Caco-2 (cell line): ENCODE measurements at places on chromosomes 4 and X. TPM values are rescaled to one million over a fixed set of nuclear protein-coding genes. Genes with fewer than 3 reads are reported as not detected.

The LDB2 gene
- total RNA-seq = not detected in 2 replicates

GRCh38 chr4:107318078-107318477 is 282.0 kb upstream of the DKK2 start:
- no peak for DNase-seq
- H3K4me3 ChIP-seq = no peak overlapping the region
- H3K27me3 ChIP-seq = no peaks in the 10 kb centered on the region

The ADH6 gene
- total RNA-seq = 6.8 and 9.1 TPM in 2 replicates

DNA sequence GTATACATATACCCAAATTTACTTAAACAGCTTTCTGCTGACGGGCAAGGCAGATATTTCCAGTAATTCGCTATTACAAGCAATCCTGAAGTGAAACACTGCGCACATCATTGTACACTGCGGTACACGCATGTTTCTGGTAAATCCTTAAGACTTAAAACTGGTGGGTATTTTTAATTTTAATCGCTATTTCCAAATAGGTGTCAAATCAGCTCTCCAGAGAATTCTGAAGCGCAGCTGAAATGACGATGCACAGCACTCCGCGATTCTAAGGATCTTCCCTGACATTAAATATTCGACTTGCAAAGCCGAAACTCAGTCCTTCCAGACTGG is 361 bp downstream of the TMEM128 start:
- no peaks in the 10 kb centered on the region for H3K27me3 ChIP-seq
- peak overlapping the region; percentile 97 for H3K27ac ChIP-seq
- no peak for DNase-seq
- H3K4me3 ChIP-seq = peak overlapping the region; percentile 91

DNA sequence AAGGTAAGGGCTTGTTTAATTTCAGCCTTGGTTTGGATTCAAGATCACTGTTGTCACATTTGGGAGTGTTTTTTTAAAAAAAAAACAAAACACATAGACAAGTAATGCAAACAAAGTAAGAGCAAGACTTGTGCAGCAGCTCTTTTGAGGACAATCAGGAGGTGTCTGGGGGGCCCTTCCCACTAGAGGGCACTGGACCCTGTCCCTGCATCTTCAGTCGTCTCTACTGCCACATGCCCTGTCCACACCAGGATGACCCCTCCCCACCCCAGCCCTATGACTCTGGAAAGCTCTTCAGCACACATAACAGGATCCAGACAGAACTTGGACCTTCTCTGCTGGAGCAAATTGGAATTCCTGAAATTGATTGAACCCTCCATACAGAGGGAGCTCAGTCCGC is 71.0 kb downstream of the USP46 start:
- H3K36me3 ChIP-seq = no peaks in the 10 kb centered on the region
- H3K4me1 ChIP-seq = peaks cover 6% of the 10 kb centered on the region; the same call in 1 of the 2 replicates
- H3K4me3 ChIP-seq = no peak overlapping the region
- H3K27ac ChIP-seq = no peak overlapping the region
- peak; percentile 51 for DNase-seq

DNA sequence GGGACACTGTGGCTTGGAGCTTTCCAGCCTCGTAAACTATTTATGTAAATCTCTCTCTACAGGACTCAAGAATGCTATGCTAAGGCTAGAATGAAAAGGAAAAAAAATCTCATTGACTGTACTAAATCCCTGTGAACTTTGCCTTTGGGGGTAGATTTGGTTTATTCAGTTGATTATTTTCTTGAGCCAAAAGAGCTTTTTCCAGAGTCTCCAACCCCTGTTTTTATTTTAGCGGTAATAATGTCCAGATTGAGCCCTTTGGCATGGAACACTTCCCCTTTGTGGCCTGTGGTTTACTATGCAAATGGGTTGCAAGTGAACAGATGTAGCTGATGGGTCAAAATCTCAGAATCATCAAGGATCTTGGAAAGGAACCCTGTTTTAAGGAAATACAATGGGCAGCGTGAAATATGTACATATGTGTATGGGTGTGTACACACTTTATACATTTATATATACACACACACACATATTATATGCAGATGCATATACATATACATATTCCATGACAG is 72.9 kb downstream of the FAM9B start:
- no peak overlapping the region for H3K4me3 ChIP-seq
- no peaks in the 10 kb centered on the region for H3K27me3 ChIP-seq
- H3K36me3 ChIP-seq = no peaks in the 10 kb centered on the region
- DNase-seq = no peak

DNA sequence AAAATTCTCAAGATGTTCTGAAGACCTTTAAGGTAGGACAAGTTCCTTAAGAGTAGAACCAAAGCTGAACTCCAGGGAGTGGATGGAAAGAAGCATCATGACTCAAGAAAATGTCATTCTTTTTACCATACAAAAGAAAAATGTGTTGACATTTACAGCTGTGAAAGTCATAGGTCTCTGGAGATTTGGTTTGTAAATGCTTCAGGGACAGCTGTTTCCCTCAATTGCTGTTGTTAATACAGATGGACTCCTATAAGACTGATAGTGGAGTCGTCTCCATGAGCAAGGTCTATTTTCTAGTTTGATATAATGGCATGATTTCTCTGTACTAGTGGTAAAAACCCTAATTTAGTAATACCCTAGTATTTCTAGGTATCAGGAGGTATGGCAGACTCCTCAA is 101.7 kb downstream of the PHOX2B start:
- no peak for DNase-seq
- no peak overlapping the region for H3K27ac ChIP-seq
- no peak overlapping the region for H3K4me3 ChIP-seq
- H3K36me3 ChIP-seq = no peaks in the 10 kb centered on the region

- no peaks in the 10 kb centered on the region for H3K36me3 ChIP-seq
- H3K27me3 ChIP-seq = no peaks in the 10 kb centered on the region
- no peaks in the 10 kb centered on the region for H3K4me1 ChIP-seq
- H3K27ac ChIP-seq = no peak overlapping the region
- no peak for DNase-seq
- H3K4me3 ChIP-seq = no peak overlapping the region
These were observed 71.7 kb downstream of the SLC2A9 start for GRCh38 chr4:9949573-9949972.

GRCh38 chr4:76690011-76690905 is 207.7 kb downstream of the SOWAHB start:
- H3K27me3 ChIP-seq = no peaks in the 10 kb centered on the region
- H3K27ac ChIP-seq = peak overlapping the region; percentile 81
- H3K36me3 ChIP-seq = no peaks in the 10 kb centered on the region
- DNase-seq = no peak

GRCh38 chrX:14032406-14032805 is 2.7 kb upstream of the GEMIN8 start:
- no peak overlapping the region for H3K4me3 ChIP-seq
- H3K4me1 ChIP-seq = no peaks in the 10 kb centered on the region; the same call in 1 of the 2 replicates
- no peaks in the 10 kb centered on the region for H3K27me3 ChIP-seq
- H3K27ac ChIP-seq = no peak overlapping the region

DNA sequence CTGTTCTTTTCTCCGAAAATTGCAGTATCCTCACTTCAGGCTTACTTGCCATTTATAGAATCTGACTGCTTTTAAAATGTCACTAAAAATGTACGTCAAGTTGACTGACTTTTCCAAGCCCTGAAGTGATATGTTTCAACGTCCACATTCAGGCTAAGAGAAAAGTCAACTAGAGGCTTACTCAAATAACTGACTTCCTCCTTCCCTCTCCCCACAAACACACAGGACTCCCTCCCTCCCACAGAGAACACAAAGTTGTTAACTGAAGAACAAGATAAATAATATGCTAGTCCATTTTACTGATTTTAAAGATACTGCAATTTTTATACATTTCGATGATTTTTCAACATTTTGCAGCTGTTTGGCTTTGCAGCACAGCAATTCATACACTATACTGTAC is 13.8 kb upstream of the CDKL2 start:
- H3K4me1 ChIP-seq = 0 out of 2 replicates have a peak, but pooled peaks cover 4% of the 10 kb centered on the region
- no peak overlapping the region for H3K4me3 ChIP-seq
- H3K36me3 ChIP-seq = peaks cover 1% of the 10 kb centered on the region; the same call in 1 of the 2 replicates
- no peak for DNase-seq
- H3K27ac ChIP-seq = no peak overlapping the region

The MSN gene
- 0.07 and 0.23 TPM in 2 replicates for total RNA-seq

DNA sequence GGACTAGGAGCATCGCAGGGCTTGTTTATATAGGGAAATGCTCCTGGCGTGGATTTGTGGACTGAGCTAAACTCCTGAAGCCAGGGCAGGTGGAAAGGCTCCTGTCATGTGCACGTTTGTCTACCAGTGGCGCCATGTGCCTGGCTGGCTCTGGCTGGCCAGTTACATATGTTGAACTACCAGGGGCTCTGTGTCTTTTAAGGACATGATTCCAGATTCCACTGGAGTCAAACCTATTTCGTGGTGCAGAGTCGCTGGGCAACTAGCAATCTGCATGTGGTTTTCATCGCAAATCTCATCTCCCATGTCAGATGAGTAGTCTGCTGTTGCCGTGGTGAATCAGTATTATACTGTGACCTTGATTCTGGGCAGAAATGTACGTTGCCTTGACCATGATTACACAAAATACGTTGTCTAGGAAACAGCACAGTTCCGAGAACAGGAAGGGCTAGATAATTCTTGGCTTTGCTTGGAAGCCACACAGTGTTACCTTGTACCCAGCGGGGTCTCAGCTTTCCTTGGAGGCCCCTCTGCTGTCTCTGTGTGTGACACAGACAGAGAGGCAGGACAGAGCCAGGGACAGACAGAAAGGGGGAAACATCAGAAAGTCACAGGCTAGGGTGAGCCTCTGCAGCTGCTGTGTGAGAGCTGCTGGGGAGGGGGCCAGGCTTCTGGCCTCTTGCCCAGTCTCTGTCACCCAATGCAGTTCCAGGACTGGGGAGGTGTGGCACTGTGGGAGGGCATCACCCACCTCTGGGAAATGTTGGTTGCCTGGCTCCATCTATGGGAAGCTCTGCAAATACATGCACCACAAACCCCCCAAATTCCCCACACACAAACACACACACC is 19.2 kb downstream of the PNMA6E start:
- H3K4me1 ChIP-seq = no peaks in the 10 kb centered on the region
- H3K27ac ChIP-seq = no peak overlapping the region
- H3K4me3 ChIP-seq = no peak overlapping the region
- H3K36me3 ChIP-seq = no peaks in the 10 kb centered on the region
- DNase-seq = peak; percentile 37

The HSD17B13 gene
- total RNA-seq = 0.14 TPM in 2 replicates

DNA sequence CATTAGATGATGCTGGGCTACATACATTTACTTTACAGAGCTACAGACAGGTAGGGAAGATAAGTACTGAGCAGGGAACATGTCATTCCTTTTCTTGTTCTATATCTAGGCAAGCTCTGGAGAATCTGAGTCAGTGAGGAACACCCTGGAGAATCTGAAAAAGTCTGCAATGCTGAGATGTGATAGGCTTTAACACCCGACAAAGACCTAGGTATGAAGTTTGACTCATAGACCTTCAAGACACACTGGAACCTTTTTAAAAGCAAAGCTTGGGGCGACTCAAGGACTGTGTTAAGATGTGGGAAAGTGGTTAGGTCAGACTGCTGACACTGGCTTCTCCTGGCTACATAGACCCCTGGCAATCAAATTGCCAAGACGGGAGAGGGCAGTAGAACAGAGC is 42.8 kb downstream of the OSTC start:
- no peak overlapping the region for H3K4me3 ChIP-seq
- H3K36me3 ChIP-seq = no peaks in the 10 kb centered on the region
- no peaks in the 10 kb centered on the region for H3K4me1 ChIP-seq
- no peaks in the 10 kb centered on the region for H3K27me3 ChIP-seq

DNA sequence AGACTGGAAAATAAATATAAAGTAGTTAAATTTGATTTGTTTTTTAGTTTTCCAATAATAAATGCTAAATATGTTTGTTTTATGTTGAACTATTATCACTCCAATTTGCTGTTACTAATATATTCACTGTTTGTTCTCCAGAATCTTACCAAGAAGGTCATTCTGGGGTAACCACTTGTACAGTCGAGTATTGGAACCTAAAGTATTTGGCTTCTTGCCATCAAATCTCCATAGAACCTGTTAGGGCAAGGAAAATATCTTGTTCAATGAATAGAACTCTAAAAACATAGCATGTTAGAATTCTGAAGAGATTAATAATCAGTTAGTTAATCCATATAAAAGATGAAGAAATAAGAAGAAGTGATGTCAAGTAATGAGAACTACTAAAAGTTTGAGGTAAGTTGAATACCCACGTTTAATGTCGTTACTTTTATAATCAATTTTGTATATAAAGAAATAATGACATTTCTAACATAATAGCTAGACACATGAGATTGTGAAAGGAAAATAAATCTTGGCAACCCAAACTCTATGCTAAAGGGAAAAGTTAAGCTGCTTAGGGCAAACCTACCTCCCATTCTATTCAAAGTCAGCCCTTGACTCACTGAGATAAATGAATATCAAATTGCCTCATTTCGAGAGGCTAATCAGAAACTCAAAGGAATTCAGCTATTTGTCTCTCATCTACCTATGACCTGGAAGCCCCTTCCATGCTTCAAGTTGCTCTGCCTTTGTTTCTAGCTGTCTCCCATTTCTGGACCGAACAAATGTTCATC is 15.3 kb downstream of the UGT2B15 start:
- no peak for DNase-seq
- no peak overlapping the region for H3K4me3 ChIP-seq
- H3K4me1 ChIP-seq = peaks cover 28% of the 10 kb centered on the region
- no peaks in the 10 kb centered on the region for H3K36me3 ChIP-seq
- H3K27ac ChIP-seq = peak overlapping the region; percentile 39

GRCh38 chr4:54712206-54712605 is 54.4 kb downstream of the KIT start:
- no peak for DNase-seq
- no peak overlapping the region for H3K27ac ChIP-seq
- H3K4me1 ChIP-seq = no peaks in the 10 kb centered on the region
- no peaks in the 10 kb centered on the region for H3K27me3 ChIP-seq
- no peaks in the 10 kb centered on the region for H3K36me3 ChIP-seq
- H3K4me3 ChIP-seq = no peak overlapping the region

- peak; percentile 51 for DNase-seq
- H3K4me1 ChIP-seq = no peaks in the 10 kb centered on the region
- H3K27ac ChIP-seq = no peak overlapping the region
These were observed 130.2 kb downstream of the CHRDL1 start for GRCh38 chrX:110665223-110666002.

GRCh38 chr4:137966504-137966903 is 275.6 kb downstream of the SLC7A11 start:
- no peak overlapping the region for H3K27ac ChIP-seq
- no peaks in the 10 kb centered on the region for H3K4me1 ChIP-seq
- no peaks in the 10 kb centered on the region for H3K27me3 ChIP-seq
- H3K4me3 ChIP-seq = no peak overlapping the region

The SLC26A1 gene
- 8.7 and 9.6 TPM in 2 replicates for total RNA-seq

The AFP gene
- total RNA-seq = 158 and 252 TPM in 2 replicates

DNA sequence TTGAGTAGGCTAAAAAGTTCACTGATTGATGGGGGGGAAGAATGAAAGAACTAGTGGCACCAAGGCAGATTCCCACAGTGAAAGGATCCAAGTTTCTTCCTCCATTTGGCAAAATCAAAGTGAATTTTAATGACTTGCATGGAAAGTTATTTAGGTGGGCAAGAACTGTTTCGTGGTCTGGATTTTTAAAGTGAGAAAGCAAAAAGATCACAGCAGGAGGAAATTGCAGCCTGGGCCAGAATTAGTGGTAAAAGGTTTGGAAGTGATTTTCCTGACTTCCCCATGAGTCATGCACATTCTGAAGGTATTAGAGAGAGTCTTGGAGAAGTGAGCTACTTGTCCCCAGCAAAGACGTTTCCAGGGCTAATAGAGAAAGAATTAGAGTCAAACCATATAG is 207.8 kb downstream of the ANTXR2 start:
- H3K4me3 ChIP-seq = no peak overlapping the region
- H3K27me3 ChIP-seq = no peaks in the 10 kb centered on the region
- H3K4me1 ChIP-seq = no peaks in the 10 kb centered on the region
- no peak overlapping the region for H3K27ac ChIP-seq
- H3K36me3 ChIP-seq = no peaks in the 10 kb centered on the region
- no peak for DNase-seq

The SSX3 gene
- total RNA-seq = not detected in 2 replicates

- DNase-seq = no peak
- H3K27me3 ChIP-seq = no peaks in the 10 kb centered on the region
- H3K4me3 ChIP-seq = no peak overlapping the region
- no peak overlapping the region for H3K27ac ChIP-seq
- H3K36me3 ChIP-seq = no peaks in the 10 kb centered on the region
These were observed 118.4 kb downstream of the ASB9 start for GRCh38 chrX:15151267-15152186.
